ENCODE measurements at places on chromosomes 5 and 9. TPM values are rescaled to one million over a fixed set of nuclear protein-coding genes. Genes with fewer than 3 reads are reported as not detected.

Gene FCN2
- total RNA-seq: not detected

Gene DHFR
- 30.9 TPM for total RNA-seq

Gene LCN12
- 15.9 TPM for total RNA-seq

Gene PCDHGC5
- total RNA-seq: 2.6 TPM

Gene IFNA2
- 0.34 TPM for total RNA-seq

Gene GPR150
- total RNA-seq: not detected

Gene DNAJC18
- 25.2 TPM for total RNA-seq

Gene SLC36A2
- not detected for total RNA-seq
